ENCODE measurements at places on chromosomes 11 and 22. TPM values are rescaled to one million over a fixed set of nuclear protein-coding genes. Genes with fewer than 3 reads are reported as not detected.

Gene FJX1
- total RNA-seq: 12.4 TPM

Gene SHISA8
- total RNA-seq: not detected

Gene CBLIF
- total RNA-seq: not detected

Gene MOGAT2
- total RNA-seq: not detected

Gene SEPTIN5
- total RNA-seq: 36.5 TPM

Gene CCDC89
- 0.18 TPM for total RNA-seq

Gene OR51B5
- 0.57 TPM for total RNA-seq

GRCh38 chr11:48108231-48109045, 108.2 kb upstream of the OR4B1 start:
- H3K27ac ChIP-seq: no peak overlapping the region
- no peak for DNase-seq
- no peak overlapping the region for H3K4me3 ChIP-seq

DNA sequence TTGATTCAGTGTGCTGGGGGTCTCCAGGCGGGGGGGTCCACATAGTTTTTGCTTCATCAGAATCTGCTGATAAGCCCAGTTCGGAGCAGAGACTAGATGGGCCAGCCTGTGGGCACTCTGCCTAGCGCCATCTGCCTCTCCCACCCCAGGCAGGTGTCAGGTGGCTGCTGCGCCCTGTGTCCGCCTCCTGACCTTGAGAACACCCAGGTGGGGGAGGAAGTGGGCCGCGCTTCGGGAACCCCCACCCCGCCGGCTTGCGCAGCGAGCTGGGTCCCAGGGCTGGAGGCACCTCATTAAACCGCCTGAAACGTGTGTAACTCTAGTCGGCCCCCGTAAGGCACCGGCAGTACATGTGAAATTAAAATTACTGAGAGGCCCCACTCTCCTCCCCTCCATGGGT, 113.6 kb downstream of the KCNQ1 start:
- H3K27ac ChIP-seq: no peak overlapping the region
- DNase-seq: no peak
- H3K4me1 ChIP-seq: no peaks in the 10 kb centered on the region
- no peaks in the 10 kb centered on the region for H3K27me3 ChIP-seq
- H3K36me3 ChIP-seq: no peaks in the 10 kb centered on the region
- no peak overlapping the region for H3K4me3 ChIP-seq

DNA sequence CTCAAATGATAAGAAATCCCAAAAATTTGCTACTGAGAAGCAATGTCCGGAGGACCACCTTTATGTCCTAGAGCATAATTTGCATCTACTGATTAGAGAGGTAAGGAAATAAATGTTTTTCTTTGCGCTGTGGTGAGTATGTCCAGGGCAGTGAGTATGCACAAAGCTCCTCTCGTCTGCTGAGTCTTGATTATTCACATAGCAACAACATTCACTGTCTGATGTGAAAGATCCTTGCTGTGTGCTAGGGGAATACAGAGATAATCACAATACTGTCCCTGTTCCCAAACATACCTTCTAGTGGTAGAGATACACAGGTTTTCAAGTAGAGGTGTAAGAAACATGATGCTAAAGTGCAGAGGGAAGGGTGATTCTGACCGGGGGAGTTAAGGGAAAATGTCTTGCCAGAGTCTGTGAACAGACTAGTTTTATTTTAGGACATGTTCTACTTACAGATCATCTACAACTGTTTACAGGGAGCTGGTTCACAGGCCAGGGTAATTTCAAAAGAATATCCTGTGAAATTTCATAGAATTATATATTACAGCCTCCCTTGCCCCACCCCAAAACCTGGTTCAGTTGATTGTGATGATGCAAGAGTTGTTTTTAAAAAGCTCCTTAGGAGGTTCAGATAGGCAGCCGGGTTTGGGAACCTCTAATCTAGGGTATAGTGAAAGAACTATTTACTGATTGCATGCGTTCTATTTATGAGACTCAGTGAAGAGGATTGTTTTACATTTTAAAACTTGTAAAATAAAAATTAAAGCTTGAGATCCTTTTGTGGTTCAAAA, 12.6 kb downstream of the MED17 start:
- no peak overlapping the region for H3K4me3 ChIP-seq
- no peak overlapping the region for H3K27ac ChIP-seq
- no peaks in the 10 kb centered on the region for H3K4me1 ChIP-seq
- H3K27me3 ChIP-seq: no peaks in the 10 kb centered on the region

GRCh38 chr11:69919659-69920344, 100.6 kb upstream of the FGF3 start:
- H3K4me3 ChIP-seq: no peak overlapping the region
- no peaks in the 10 kb centered on the region for H3K27me3 ChIP-seq
- H3K4me1 ChIP-seq: peaks cover 22% of the 10 kb centered on the region
- no peak for DNase-seq

- H3K27me3 ChIP-seq: no peaks in the 10 kb centered on the region
- H3K36me3 ChIP-seq: no peaks in the 10 kb centered on the region
- no peaks in the 10 kb centered on the region for H3K4me1 ChIP-seq
Measured at GRCh38 chr22:43228330-43228729, 41.4 kb upstream of the TTLL12 start.

GRCh38 chr11:18706330-18707243, 8.0 kb downstream of the TMEM86A start:
- peak overlapping the region; percentile 56 for H3K4me3 ChIP-seq
- H3K4me1 ChIP-seq: peaks cover 11% of the 10 kb centered on the region
- no peak for DNase-seq
- H3K36me3 ChIP-seq: no peaks in the 10 kb centered on the region

GRCh38 chr22:26970809-26971394, 313.5 kb downstream of the MIAT start:
- H3K36me3 ChIP-seq: no peaks in the 10 kb centered on the region
- no peak for DNase-seq

DNA sequence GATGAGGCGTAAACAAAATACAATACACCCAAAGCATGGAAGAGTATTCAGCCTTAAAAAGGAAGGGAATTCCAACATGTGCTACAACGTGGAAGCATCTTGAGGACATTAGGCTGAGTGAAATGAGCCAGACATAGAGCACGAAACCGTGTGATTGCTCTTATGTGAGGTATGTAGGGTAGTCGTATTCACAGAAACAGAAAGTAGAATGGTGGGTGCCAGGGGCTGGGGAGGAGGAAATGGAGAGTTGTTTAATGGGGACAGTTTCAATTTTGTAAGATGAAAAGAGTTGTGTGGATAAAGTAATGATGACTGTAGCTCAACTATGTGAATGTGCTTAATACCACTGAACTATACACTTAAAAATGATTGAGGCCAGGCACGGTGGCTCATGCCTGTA, 10.2 kb upstream of the KMT5B start:
- no peak overlapping the region for H3K4me3 ChIP-seq
- H3K27ac ChIP-seq: no peak overlapping the region
- no peaks in the 10 kb centered on the region for H3K27me3 ChIP-seq

DNA sequence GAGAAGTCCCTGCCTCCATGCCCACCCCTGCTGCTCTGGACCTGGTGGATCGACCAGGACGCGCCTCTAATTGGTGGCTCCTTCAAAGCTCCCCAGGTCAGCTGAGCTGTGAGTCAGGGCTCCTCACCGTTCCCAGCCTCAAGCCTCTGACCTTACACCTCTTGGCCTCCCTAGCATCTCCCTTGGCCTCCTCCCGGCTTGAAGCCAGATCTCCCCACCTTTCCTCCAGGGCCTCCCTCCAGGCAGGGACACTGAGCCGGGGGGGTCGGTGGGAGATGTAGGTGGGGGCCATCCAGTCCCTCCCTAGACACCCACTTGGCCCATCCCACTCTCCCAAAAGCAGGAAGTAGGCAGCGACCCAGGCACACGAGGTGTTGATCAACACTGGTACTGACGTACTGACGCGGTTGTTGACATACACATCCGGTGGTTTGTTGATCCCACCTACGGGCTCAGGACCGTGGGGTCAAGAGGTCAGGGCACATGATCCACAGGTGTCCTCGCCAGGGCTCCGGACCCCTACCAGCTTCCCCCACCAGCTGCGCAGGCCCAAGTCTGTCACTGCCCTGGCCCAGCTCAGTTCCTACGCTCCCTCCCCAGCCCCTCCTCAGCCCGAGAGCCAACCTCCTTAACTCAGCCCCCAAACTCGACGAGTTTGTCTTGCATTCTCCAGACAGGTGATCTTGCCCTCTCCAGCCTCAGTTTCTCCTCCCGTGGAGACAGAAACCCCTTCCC, 802 bp downstream of the ATG2A start:
- no peak for DNase-seq
- H3K27ac ChIP-seq: peak overlapping the region; percentile 88
- no peaks in the 10 kb centered on the region for H3K27me3 ChIP-seq
- H3K4me1 ChIP-seq: peaks cover 33% of the 10 kb centered on the region

- DNase-seq: no peak
- H3K4me1 ChIP-seq: peaks cover 64% of the 10 kb centered on the region
- H3K4me3 ChIP-seq: no peak overlapping the region
- H3K27me3 ChIP-seq: no peaks in the 10 kb centered on the region
- H3K27ac ChIP-seq: peak overlapping the region; percentile 85
Measured at GRCh38 chr11:61700212-61700611, 20.0 kb downstream of the DAGLA start.

- H3K4me3 ChIP-seq: no peak overlapping the region
- H3K27me3 ChIP-seq: no peaks in the 10 kb centered on the region
- DNase-seq: no peak
Measured at GRCh38 chr11:76543006-76543703, 98.3 kb downstream of the EMSY start.

DNA sequence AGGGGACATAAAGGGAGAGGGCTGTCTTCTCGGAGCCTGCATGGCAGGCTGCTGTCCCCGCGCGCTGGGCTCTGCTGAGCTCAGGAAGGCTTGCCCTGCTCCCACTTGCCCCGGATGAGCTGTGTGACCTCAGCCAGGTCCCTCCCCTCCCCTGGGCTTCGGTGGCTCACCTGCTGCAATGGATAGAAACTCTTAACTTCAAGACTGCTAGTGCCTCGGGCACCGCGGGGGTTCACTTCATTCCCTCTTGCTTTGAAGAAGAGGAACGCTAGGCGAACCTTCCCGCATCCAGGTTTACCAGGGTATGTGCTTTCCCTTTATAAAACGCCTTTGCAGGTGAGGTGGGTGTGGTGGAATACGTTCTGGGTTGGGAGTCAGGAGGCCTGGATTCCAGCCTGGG, 115.0 kb downstream of the PHF21B start:
- H3K27ac ChIP-seq: no peak overlapping the region
- no peaks in the 10 kb centered on the region for H3K36me3 ChIP-seq
- DNase-seq: no peak
- no peak overlapping the region for H3K4me3 ChIP-seq

DNA sequence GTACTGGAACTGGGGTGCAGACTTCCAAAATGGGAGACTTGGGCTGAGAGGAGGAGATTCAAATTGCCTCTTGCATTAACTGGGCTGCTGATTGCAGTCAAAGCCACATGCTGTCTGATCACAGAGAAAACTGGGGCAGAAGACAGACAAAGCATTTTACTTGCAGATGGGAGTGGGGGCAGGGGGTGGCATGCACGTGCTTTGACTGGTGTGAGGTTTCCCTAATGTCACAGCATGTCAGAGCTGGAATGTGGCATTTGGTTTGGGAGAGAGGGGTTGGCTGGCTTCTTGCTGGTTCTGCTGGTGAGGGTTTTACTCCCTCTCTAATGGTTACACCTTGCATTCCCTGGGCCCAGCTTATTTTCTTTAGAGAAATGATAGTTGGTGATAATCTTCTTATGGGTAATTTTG, 2.9 kb downstream of the TUB start:
- H3K27me3 ChIP-seq: peaks cover 41% of the 10 kb centered on the region
- H3K36me3 ChIP-seq: no peaks in the 10 kb centered on the region
- DNase-seq: no peak
- peaks cover 15% of the 10 kb centered on the region for H3K4me1 ChIP-seq

- no peaks in the 10 kb centered on the region for H3K27me3 ChIP-seq
- H3K36me3 ChIP-seq: no peaks in the 10 kb centered on the region
- DNase-seq: no peak
- peak overlapping the region; percentile 31 for H3K27ac ChIP-seq
- H3K4me3 ChIP-seq: peak overlapping the region; percentile 56
- H3K4me1 ChIP-seq: peaks cover 59% of the 10 kb centered on the region
Measured at GRCh38 chr11:63915961-63916836, 765 bp downstream of the RCOR2 start.

Measured in esophagus squamous epithelium (tissue), 5 donors.